ENCODE measurements at places on chromosomes 5 and 9.
A peak's percentile ranks its signal among the peaks of the same experiment; 100 is the strongest.

DNA sequence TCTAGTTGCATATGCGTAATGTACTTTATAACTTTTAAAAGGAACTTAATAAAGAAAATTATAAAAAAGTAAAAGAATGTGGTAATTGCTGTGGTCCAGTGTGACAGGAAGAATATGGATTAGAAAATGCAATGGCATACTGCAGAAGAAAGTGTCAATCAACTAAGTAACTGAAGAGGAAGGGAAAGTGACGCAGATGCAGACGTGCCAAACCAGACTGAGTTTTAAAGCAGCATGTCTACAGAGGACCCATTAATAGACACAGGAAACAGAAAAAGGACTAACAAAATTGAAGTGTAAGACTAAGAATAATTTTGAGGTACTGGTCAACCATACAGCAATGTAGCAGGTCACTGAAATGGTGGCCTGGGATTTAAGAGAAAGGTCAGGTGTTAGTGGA, 73.3 kb downstream of the DPYSL3 start:
- DNase-seq = no peak

- DNase-seq = no peak
Measured at GRCh38 chr5:6446042-6446441, 2.6 kb upstream of the UBE2QL1 start.

DNA sequence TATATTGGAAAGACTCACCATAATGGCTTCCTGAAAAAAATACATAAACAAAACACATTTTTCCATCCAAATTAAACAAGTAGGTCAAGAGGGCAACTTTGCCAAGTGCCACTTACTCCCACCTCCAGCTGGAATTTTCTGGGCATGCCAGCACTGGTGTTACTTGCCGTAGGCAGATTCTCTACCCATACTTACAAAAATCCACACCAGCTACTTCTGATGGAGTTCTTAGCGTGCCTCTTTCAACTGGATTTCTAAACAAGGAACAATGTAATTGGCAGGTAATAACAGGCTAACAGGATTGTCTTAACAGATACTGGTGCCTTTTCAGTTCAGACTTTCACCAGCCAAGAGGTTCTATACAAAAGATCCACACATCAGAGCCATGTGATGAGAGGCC, 301.4 kb downstream of the MLLT3 start:
- no peak for DNase-seq

DNA sequence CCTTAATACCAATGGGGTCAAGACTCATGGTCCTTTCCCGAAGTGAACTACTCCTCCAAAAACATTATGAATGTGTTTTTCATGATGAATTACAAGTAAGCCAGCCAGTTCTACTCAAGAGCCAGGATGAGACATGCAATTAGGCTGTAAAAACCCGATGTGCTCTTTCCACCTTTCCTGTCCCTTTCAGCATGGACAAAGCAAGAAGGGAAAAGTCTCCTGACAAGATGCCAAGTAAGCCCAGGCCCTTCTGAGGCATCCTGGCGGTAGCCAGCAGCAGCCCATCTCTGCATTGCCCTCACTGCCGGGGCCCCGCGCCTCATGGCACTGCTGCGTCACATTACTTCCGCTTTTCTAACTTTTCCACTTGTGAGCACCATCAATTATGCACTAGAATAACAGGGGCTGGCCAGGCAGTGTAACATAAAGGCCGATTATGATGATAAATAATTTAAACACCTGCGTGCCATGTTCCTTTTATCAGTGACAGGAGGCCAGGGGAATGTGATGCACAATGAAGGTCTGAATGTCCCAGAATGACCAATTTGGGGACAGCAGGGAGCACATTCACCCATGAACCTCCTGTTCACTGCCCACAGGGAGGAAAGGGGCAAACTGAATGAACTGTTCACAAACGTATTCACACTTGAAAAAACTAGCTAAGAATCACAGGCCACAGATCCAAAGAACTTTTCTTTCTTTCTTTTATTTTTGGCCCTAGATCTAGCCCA, 37.4 kb downstream of the EFNA5 start:
- DNase-seq = no peak

- DNase-seq = peak; percentile 51
Measured at GRCh38 chr9:125758986-125759763, 12.0 kb downstream of the PBX3 start.

- DNase-seq = no peak
Measured at GRCh38 chr9:7970681-7971330, 171.2 kb upstream of the DMAC1 start.

DNA sequence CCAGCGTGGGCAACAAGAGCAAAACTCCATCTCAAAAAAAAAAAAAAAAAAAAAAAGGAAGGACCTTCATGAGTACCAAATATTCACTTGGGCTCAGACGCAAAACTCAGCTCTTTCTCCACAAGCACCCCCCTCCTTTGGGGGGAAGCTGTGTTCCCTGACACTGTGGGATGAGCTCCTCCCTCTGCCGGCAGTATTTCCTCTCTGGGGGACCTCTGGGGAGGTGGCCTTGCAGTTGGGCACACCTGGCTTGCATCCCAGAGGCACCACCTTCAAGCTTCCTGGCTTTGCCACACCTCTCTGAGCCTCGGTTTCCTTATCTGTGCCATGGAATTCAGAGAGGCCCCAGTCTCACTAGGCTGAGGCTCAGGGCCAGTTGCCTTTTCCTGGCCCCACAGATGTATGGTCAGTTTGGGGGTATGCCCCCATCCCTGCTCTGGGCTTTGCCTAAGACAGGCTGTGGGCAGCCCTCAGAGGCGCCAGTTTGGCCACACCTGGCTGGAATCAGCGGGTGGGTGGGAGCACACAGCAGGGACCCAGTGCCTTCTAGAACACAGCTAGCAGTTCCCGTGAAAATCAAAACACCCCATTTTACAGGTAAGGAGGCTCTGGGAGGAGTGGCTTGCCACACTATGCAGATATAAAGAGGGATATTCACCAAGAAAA, 157.5 kb upstream of the IER5L start:
- DNase-seq = no peak

DNA sequence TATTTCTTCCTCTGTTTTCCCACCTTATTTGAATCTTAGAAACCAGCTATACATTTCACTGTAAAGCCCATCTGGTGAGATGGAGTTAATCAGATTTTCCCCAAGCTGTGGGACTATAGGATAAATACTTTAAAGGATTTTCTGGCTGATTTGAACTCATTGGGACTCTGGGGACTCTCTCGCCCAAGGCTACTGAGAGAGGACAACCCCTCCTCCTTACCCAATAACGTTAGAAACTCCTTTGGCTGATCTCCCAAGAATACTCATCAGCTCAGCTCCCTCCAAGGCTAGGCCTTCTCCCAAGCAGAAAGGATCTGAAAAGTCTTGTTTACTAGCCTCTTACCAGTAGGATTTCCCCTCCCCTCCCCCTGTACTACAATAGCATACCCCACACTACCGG, 1.5 kb upstream of the GLRA1 start:
- no peak for DNase-seq

- DNase-seq = no peak
Measured at GRCh38 chr9:83441390-83441789, 96.8 kb downstream of the FRMD3 start.

- DNase-seq = no peak
Measured at GRCh38 chr5:159886296-159886695, 30.0 kb upstream of the ADRA1B start.

DNA sequence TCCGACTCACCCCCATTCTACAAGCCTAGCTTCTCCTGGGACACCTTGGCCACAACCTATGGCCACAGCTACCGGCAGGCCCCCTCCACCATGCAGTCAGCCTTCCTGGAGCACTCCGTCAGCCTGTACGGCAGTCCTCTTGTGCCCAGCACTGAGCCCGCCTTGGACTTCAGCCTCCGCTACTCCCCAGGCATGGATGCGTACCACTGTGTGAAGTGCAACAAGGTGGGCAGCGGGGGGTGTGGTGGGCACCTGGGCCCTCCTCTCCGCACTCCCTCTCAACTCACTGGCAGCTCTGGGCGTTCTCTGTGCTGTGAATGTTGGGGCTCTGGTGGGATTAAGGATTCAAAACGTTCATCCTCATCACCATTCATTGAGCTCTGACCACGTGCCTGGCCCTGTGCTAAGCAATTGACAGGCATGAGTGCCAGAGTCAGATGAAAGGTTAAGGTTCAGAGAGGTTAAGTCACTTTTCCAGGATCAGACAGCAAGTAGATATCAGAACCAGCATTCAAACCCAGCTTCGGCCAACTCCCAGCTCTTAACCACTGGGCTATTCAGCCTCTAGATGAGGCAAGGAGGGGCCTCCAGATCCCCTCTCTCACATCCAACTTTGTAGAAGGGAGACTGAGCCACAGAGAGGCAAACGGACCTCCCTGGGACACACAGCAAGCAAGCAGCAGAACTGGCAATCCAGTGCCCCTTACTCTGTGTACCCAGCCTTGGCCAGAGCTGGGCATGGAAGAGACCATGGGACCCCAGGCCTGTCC, 9.9 kb downstream of the GFI1B start:
- no peak for DNase-seq

GRCh38 chr9:72210522-72210921, 61.3 kb downstream of the GDA start:
- DNase-seq = no peak

Measured in DMS153 (cell line).